A549 (cell line): ENCODE measurements at places on chromosomes 3 and 15.

DNA sequence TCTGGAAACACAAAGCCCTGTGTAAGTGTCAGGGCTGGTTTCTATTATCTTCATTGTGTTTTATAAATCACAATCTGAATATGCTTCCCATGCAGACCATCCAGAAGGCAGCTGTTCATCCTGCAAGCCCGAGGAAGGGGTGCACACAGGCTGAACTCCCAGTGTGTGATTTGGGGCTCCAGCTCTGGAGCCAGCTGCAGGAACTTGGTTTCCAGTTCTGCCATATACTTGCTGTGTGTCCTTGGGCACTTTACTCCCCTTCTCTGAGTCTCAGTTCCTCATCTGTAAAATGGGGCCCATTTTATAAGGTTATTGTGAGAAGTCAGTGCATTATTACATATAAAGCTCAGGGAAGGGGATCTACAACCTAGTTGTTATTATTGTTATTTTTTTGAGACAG, 22.6 kb downstream of the CYP8B1 start:
- DNase-seq: no peak

DNA sequence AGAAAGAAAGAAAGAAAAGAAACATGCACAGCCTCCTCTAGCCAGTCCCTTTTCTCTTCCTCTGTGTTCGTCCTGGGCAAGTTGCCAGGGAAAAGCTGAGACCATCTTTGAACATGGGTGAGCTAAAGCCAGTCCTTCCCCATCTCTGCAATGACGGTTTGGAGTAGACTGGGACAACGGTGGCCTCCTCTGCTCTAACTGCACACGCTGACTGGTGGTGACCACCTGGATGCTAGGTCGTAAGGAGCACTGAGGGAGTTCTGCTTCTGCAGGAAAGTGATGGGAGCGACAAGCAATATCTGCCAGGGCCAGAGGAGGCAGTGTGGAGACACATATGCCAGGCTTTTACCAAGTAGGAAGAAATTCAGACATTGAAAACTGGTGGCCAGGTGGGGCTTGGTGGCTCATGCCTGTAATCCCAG, 111.7 kb downstream of the NUP210 start:
- DNase-seq: peak; percentile 71

GRCh38 chr3:175222356-175222755, 363.2 kb downstream of the NAALADL2 start:
- no peak for DNase-seq

DNA sequence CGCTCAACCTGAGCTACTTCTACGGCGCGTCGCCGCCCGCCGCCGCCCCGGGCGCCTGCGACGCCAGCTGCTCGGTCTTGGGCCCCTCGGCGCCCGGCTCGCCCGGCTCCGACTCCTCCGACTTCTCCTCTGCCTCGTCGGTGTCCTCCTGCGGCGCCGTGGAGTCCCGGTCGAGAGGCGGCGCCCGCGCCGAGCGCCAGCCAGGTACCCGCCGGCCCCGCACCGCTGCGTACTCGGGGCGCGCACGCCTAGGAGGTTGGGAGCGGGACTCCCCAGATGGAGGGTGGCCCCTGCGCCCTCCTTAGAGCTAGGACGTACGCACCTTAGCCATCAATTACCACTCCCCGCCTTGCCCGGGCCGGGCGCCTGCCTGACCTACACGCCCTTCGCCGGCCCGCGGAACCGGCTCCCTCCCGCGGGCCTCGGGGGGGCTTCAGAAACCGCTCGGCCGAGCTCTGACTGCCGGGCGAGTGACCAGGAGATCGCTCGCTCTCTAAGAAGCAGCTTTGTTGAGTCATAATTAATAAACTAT, 466 bp downstream of the NFKBIZ start:
- peak; percentile 30 for DNase-seq

- no peak for DNase-seq
Measured at GRCh38 chr3:37216597-37217097, 42.3 kb upstream of the LRRFIP2 start.

- no peak for DNase-seq
Measured at GRCh38 chr3:74001436-74001835, 376.7 kb upstream of the PDZRN3 start.

DNA sequence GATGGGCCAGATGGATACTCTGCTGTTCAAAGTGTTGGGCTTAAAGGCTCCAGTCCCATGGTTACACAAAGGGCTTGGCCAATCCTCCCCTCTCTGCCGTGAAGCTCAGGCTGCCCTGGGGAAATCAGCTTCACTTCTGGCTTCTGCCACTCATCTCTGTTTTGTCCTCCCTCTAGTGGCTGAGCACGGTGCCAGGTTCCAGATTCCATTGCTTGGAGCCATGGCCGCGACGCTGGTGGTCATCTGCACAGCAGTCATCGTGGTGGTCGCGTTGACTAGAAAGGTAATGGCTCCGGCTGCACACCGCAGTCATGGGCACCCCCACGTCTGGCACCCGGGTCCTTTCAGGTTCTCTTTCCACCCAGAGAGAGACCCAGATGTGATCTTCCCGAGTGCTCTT, 5.6 kb downstream of the TIGIT start:
- peak; percentile 58 for DNase-seq

DNA sequence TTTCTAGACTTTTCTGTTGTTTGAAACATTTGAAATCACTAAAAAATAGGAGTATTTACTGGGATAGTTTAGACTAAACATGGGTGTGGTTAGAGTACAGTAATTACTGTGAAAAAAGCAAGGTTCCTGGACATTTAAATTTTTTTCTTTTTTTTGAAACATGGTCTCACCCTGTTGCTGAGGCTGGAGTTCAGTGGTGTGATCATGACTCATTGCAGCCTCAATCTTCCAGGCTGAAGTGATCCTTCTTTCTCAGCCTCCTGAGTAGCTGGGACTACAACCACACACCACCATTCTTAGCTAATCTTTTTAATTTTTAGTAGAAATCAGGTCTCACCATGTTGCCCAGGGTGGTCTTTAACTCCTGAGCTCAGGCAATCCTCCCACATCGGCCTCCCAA, 20.4 kb upstream of the CELF6 start:
- DNase-seq: peak; percentile 23

DNA sequence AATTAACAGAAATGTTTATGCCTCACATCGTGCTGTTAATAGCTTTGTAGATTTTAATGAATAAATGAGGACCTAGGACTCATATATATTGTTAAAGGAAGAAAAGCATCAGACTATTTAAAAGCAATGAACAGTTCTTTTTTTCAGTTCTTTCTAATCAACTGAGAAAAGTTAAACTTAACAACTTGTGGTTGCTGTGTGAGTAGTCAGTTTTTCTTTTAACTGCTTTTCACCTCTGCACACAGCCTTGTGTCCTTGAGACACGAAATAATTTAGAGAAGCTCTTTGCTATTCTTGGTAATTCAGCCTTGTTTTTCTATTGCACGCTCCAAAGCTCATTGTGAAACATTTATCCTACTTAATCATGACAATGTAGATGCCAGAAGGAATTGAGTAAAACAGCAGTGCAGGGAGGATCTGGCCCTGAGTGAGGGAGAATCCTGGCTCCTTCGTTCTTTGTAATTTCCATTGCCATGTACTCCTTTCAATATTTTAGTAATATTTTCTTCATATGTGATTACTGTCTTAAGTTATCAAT, 499.0 kb downstream of the PYDC2 start:
- DNase-seq: no peak

GRCh38 chr3:141901914-141902313, 25.5 kb downstream of the ATP1B3 start:
- DNase-seq: no peak

DNA sequence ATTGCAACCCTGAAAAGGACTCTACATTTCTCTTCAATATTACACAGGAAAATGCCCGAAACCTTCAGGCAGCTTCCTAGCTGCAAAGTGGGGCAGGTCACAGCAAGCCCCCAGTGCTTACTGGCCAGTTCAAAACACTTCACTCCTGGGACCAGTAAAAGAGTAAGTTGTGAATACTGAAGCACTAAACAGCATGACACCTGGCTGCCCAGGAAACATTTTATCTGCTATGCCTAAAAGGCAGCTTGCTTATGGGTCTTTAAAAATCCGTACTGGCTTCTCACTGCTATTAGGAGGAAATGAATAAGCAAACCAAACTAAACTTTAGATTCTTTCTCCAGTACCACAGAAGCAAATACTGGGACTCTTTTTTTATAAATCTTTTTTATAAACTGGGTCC, 457.9 kb upstream of the ALCAM start:
- DNase-seq: no peak

GRCh38 chr15:78989701-78990240, 44.9 kb upstream of the CTSH start:
- DNase-seq: no peak

DNA sequence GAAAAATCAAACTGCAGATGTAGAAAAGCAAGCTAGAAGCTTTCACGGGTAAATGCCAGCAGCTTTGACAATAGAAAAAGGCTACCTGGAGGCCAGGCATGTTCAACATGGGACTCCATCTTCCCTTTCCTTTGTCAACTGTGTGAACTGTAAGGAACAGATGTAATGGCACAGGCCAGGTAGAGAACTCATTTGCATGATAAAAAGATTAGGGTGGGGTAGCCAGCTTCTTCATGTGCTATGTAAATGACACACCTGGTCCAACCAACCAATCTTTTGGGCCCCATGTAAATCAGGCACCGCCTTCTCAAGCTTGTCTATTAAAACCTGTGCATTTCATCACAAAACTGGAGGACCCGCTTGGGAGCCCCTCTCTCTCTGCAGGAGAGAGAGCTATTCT, 686.5 kb upstream of the GOLIM4 start:
- no peak for DNase-seq

DNA sequence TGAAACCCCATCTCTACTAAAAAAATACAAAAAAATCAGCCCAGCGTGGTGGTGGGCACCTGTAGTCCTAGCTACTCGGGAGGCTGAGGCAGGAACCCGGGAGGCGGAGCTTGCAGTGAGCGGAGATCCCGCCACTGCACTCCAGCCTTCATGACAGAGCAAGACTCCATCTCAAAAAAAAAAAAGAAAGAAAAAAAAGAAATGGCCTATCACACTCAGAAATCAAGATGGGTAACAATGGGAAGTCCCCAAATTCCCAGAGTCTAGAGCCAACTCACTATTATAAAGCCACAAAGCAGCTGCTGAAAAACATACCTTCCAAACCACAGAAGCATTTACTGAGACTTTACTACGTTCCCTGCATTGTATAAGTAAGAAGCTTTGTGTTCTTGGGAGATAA, 7.5 kb downstream of the HDGFL3 start:
- DNase-seq: no peak

DNA sequence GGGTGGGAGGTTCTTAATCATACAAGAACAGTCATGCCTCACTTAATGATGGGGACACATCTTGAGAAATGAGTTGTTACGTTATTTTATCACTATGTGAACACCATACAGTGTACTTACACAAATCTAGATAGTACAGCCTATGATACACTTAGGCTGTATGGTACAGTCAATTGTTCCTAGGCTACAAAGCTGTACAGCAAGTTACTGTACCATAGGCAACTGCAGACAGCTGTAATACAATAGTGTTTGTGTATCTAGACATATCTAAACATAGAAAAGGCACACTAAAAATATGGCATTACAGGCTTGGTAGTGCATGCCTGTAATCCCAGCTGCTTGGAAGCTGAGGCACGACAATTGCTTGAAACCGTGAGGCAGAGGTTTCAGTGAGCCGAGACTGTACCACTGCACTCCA, 55.7 kb upstream of the PLXND1 start:
- DNase-seq: peak; percentile 53

DNA sequence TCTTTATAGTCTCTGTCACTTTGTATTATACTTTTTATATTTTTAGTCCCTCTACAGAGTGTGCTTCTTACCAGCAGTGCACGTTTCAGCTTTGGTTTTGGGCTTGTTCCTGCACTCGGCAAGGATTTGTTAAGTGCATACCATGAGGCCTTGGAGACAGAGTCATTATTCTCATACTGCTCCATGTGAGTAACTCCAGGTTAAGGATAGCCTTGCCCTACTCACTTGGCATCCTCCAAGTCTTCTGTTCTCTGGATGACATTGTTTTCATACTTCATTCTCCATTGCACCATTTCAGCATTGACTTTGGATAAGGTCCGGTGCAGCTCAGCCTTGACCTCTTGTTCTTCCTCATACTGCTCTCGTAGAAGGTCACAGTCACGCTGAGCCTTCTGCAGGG, 96.4 kb downstream of the MYH15 start:
- no peak for DNase-seq

- no peak for DNase-seq
Measured at GRCh38 chr3:20125897-20126296, 60.1 kb downstream of the SGO1 start.

DNA sequence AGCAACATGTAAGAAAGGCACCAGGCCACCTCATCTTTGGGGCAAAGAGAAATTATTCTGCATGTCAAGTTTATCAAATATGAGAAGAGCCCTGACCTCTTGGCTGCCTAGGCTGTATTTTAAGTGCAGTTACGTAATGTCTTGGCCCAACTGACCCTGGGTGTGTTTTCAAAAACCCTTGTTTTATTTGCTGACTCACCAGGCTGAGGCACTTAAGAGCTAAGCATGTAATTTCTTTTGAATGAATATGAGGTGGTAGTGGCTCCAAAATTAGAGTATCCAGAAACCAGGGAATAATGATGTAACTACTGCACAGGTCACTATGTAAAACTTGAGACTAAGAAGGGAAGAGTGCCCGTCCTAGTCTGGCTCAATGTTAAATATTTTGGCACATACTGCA, 24.3 kb downstream of the PGPEP1L start:
- peak; percentile 87 for DNase-seq

- DNase-seq: no peak
Measured at GRCh38 chr15:75590239-75590638, 11.1 kb upstream of the PTPN9 start.

GRCh38 chr15:31200735-31201151, 99.2 kb upstream of the TRPM1 start:
- peak; percentile 75 for DNase-seq

GRCh38 chr3:190338717-190339116, 16.5 kb upstream of the CLDN1 start:
- DNase-seq: peak; percentile 53

DNA sequence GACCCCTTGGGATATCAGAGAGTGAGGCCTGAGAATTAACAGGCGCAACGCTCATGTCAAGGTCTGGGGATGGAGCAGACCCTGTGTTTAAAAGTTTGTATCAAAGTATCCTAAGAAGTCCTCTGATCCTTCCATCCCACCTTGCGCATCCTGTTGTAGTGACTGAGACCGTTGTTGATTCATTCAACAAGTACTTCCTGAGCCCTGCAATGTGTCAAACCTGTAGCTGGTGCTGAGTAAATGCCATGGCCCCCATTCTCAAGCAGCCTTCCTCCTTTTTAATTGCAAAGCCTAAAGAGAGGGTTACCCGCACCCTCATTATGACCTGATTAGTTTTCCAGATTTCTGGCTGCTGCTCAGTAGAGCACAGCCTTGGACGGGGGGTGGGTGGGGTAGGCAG, 46.4 kb downstream of the RPLP1 start:
- DNase-seq: no peak

DNA sequence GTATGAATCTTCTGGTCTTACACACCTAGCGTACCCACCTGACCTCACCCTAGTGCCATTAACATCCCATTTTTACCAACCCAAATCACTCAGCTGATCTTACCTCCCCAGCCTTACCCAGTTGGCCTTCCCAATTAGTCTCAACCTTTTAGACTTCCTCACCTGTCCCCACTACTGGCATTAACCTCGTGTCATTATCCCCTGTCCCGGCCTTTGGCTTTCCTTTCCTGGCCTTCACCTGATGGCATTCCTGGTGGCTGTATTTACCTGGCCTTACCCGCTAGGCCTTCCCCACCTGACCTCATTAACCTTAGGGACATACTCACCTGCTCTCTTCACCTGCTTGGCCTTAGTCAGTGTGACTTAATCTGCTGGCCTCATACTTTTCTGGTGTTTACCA, 104.1 kb downstream of the IL12A start:
- DNase-seq: no peak
